ENCODE measurements at places on chromosomes 4 and X.

- DNase-seq: peak; percentile 12
Observed at GRCh38 chrX:118751950-118752783, 24.8 kb downstream of the IL13RA1 start.

GRCh38 chr4:149794352-149794751 lies 21.3 kb downstream of the IQCM start:
- no peak for DNase-seq

GRCh38 chr4:107896158-107896645 lies 35.1 kb upstream of the CYP2U1 start:
- DNase-seq: no peak

DNA sequence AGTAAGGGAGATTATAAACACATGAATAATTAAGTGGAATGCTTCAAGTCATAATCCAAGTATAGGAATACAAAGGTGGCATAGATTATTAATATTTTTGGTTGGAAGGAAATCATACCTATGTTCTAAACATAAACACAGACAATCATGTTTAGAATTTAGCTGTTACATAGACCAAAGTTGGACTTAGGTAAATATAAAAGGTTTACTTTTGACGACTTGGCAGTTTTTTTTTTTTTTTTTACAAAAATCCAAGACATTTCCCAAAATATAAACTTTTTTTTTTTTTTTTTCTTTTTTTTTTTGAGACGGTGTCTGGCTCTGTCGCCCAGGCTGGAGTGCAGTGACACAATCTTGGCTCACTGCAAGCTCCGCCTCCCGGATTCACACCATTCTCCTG lies 3.5 kb upstream of the N4BP2 start:
- no peak for DNase-seq

GRCh38 chr4:186030399-186030775 lies 38.6 kb upstream of the TLR3 start:
- no peak for DNase-seq

GRCh38 chr4:70515367-70516250 lies 2.8 kb upstream of the AMTN start:
- DNase-seq: no peak

- no peak for DNase-seq
Observed at GRCh38 chrX:140050906-140051305, 85.6 kb upstream of the CXorf66 start.

GRCh38 chr4:39205476-39205875 lies 23.1 kb downstream of the WDR19 start:
- DNase-seq: no peak

GRCh38 chr4:81884986-81885385 lies 413.3 kb upstream of the RASGEF1B start:
- DNase-seq: no peak

GRCh38 chr4:78069859-78070258 lies 12.7 kb downstream of the FRAS1 start:
- DNase-seq: no peak

- no peak for DNase-seq
Observed at GRCh38 chr4:26028793-26029567, 115.0 kb downstream of the SMIM20 start.

DNA sequence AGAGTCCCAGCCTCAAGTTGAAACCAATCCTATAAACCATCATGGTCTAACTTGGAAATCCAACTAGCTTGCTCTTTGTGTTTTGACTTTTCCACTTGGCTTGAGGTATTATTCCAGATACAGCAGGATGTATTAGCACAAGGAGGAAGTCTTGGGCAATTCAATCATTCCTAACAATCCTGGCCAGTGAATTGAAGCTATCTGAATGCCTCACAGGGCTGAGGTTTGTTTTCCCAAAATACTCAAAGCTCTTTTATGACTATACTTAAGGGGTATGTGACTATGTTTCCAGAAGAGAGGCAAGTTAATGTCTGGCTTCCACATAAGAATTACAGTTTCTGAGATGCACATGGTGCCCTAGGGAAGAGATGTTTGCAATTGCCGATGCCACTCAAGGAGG lies 66.8 kb upstream of the SH3RF1 start:
- DNase-seq: no peak

DNA sequence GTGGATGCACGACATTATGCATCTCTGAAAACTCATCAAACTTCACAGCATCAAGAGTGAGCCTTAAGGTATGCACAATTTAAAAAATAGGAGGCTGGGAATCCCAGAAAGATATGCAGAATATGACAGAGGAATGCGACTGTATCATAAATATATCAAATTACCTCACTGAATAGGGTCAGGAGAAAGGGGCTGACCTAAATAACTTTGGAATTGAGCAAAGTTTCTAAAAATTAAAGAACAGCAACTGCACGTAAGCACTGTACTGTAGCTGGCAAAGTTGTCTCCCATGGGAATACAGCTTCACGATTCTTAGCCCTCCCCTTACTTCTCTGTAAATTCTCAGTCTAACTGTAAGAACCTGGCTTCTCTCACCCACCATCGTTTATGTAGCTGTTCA lies 397.4 kb upstream of the ZFP42 start:
- no peak for DNase-seq

- no peak for DNase-seq
Observed at GRCh38 chrX:10795721-10796120, 175.3 kb upstream of the MID1 start.

DNA sequence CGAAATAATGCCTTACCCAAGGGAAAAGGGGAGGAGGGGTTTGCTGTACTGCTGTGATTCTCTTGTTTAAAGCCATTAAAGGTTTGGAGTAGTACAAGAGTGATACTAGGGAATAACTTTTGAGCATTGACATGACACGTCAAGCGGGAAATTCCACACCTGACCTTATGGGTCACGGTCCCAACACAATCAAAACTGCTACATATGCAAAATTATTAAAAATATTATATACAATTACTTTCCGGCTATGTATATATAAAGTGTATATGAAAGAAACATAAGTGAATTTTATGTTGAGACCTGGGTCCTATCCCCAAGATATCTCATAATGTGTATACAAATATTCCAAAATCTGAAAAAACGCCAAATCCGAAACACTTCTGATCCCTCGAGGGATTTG lies 21.0 kb downstream of the FNIP2 start:
- DNase-seq: no peak

- no peak for DNase-seq
Observed at GRCh38 chr4:179001918-179002317, 1559.7 kb upstream of the AGA start.

DNA sequence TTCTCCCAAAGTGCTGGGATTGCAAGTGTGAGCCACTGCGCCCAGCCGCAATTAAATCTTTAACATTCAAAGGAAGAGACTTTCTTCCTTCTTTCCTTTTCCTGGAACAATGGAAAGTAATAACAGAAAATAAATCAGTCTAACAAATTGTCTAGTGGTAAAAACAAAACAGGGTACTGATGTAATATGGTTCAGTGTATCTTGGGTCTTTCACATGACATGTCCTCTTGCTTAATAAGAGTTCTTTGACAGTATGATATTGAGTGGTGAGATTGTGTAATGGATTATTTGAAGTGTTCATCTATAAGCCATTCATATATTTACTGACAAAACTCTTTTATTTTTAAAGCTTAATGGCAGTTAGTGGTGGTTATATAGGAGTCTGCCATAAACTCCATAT lies 256.6 kb downstream of the SPRY1 start:
- no peak for DNase-seq

DNA sequence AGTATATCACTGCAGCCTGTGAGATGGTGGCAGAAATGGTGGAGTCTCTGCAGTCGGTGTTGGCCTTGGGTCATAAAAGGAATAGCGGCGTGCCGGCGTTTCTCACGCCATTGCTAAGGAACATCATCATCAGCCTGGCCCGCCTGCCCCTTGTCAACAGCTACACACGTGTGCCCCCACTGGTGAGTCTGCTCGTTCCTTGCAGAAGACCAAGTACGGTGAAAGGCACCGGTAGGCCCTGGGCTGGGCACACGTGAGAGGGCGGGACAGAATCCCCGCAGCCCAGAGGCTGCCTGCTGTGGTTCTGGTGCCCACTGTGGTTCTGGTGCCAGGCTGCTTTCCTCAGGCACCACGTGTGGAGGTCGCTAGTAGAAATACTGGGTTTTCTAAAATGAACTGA lies 31.2 kb upstream of the MSANTD1 start:
- no peak for DNase-seq

GRCh38 chrX:10047133-10047532 lies 80.0 kb downstream of the CLDN34 start:
- DNase-seq: no peak

Data from GDM1 (cell line).